ENCODE measurements at places on chromosomes 11 and 22. TPM values are rescaled to one million over a fixed set of nuclear protein-coding genes. Genes with fewer than 3 reads are reported as not detected.

- DNase-seq, result no peak
These were observed 101.5 kb downstream of the ST3GAL4 start for GRCh38 chr11:126456783-126457542.

C1QTNF4 gene
- total RNA-seq, result 7.0 TPM

- no peak for DNase-seq
These were observed 15.0 kb downstream of the STARD10 start for GRCh38 chr11:72778535-72779494.

DNA sequence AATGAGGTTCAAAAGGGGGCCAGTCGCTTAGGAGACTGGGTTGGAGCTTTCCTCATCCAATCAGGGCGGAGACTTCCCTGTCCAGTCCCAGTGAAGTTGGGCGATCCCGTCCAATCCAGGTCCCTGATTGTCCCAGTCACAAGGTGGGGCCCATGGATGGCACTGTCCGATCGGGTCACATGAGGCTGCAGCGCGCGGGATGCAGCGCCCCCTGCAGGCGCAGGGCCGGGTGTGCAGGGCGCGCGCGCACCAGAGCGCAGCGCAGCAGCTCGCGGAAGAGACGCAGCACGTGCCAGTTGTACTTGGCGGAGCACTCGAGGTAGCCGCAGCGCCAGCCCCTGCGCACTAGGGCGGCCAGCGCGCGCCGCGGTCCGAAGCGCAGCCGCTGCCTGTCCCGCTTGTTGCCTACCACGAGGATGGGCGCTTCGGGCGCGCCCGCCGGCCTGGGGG, 2.3 kb downstream of the RASL10A start:
- no peak for DNase-seq

HEPHL1 gene
- not detected for total RNA-seq

TRIM51 gene
- 0.37 TPM for total RNA-seq

GRCh38 chr11:100878474-100878873, 191.4 kb downstream of the ARHGAP42 start:
- DNase-seq, result no peak
